ENCODE measurements at places on chromosomes 3 and 15.
A peak's percentile ranks its signal among the peaks of the same experiment; 100 is the strongest.

- no peak for DNase-seq
Observed at GRCh38 chr3:186551387-186551786, 7.2 kb upstream of the CRYGS start.

DNA sequence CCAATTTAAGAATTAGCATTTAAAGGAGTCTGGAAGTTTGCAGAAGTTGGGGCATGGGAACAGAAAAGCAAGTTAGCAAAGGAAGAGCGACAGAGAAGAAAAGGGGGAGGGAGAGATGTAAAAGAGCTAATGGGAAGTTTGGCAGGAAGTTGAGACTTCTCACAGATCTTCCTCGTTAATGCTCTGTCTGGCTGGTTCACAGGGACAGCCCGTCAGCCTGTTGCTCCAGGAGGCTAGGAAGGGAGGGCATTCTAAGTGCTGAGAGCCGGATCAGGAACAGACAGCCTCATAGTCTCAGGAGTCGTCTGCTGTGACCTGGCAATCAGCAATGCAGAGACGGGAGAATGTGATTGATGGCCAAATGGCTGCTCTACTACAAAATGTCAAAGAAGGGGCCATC is 150.3 kb downstream of the AGBL1 start:
- DNase-seq = no peak

GRCh38 chr3:100525753-100526612 is 33.6 kb downstream of the TMEM45A start:
- DNase-seq = no peak

DNA sequence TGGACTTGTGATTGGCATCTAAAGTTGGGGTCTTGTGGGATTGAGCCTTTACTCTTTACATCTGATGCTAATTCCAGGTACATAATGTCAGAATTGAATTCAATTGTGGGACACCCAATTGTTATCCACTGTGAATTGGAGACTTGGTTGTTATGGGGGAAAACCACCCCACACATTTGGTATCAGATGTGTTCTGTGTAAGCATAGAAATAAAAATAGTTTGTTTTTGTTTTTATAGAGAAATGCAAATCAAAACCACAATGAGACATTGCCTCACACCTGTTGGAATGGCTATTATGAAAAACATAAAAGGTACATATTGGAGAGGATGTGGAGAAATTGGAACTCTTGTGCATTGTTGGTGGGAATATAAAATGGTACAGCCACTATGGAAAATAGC is 58.5 kb downstream of the CPA3 start:
- DNase-seq = no peak

DNA sequence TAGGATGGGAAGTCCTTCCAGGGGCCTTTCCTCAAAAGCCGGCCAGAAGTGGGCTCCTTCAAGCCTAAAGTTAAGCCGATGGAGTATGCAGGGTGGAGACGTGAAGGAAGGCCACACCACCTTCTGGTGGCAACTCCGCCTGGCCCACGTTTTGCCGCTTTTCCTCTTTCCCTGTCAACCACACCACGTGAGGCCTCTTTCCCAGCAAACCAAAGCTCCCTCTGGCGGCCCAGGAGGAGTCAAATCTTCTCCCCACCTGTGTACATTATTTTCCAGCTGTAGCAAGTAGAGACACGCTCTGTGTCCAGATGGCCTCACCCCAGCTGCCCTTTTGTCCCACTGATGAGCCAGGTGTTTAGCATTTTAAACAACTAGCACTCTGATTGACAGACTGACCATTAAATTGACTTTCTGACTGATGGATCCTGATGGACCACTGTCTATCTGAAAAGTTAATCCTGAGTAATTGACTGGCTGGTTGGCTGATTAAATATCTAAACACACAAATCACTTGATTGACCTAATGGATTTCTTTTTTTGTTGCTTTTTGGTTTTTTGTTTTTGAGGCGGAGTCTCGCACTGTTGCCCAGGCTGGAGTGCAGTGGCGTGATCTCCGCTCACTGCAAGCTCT is 59.6 kb upstream of the ZBTB38 start:
- peak; percentile 6 for DNase-seq

- DNase-seq = no peak
Observed at GRCh38 chr15:68764090-68764489, 56.6 kb downstream of the ANP32A start.

GRCh38 chr3:154327871-154328270 is 3.6 kb upstream of the DHX36 start:
- no peak for DNase-seq

DNA sequence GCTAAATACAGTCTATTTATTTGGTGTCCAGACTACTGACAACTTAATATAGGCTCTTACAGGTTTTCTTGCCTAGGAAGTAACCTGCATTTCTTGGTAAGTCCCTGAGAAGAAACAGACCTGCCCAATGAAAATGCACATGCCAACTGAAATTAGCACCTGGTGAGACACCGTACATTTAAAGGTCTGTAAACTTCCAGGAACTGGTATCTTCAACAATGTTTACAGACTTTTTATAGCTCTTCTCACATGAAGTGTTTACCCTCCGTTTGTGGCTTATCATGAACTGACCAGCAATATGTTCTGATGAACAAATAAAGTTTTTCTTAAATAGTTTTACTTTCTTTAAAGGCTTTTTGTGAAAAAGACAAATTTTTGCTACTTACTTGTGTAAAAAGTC is 93.3 kb downstream of the PCCB start:
- DNase-seq = peak; percentile 43

DNA sequence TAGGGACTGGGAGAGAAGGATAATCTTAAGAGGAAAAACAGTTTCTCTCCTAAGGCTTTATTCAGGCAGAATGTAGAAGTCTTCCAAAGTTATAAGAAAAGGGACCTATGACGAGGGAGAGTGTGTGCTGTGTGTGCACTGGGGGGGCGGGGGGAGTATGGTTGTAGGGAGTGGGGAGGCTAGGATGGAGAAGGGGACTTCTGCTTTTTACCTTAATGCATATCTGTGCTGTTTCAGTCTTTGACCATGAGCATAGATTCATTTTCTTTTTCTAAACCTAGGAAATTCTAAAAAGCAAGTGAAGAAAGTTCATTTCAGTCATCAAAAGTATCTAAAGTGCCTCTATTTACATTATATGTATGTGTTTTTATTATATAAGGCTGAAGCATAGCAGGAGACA is 52.6 kb upstream of the RASA2 start:
- DNase-seq = no peak

DNA sequence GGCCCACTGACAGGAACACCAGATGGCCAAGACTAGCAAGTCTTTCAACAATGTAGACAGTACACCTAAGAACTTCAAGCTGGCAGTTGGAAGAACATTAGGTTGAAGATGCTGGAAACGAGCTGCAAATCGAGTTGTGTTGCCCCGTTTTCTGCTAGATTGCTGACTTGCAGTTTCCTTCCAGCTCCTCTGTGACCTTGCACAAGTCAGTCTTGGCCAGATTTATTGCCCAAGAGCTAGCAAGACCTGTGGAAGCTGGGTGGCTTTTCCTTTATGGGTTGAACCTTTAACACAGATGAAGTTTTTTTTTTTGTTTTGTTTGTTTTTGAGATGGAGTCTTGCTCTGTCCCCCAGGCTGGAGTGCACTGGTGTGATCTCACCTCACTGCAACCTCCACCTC is 2.9 kb upstream of the RBM6 start:
- no peak for DNase-seq

- no peak for DNase-seq
Observed at GRCh38 chr15:67587754-67588153, 45.3 kb downstream of the MAP2K5 start.

- DNase-seq = no peak
Observed at GRCh38 chr15:43795997-43796396, 3.9 kb downstream of the SERF2 start.

DNA sequence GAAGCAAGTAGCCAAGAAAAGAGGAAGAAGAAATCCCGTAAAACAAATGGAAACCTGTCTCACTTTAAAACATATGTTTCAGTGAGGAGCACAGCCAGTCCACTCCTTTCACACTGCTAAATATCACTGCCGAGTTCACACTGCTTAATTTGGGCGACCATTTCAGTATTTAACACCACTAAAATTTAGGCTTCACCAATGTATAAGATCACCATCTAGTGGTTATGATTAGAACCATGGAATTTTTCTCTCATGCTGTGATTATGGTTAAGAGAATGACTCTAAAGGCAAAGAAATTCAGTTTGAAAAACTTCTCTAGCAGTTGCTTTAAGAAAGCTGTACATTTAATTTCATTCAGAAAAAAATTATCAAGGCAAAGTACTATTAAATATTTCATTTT is 16.6 kb downstream of the SLC4A7 start:
- DNase-seq = no peak

DNA sequence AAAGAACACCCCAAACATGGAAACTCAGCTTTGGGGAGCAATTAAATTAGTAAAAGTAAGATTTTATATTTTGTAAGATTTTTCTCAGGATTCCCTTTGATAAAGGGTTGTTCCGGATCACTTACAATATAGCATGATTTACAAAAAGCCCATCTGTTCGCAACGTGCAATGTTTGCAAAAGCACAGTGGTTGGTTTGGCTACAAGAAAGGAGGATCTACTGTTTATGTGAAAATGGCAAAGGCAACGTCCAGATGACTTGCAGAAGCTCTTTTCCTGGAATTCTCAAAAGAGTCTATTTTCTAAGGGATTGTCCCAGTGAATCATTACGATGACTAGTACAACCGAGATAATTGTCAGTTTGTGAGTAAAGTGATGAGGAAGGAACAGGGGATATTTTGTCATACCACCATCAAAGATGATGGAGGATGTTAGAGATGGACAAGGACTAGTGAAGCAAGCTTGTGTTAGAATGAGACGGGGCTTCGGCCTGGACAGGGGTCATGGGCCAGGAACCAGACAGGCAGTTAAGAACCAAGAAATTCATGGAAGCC is 71.6 kb downstream of the CRYGS start:
- DNase-seq = no peak

DNA sequence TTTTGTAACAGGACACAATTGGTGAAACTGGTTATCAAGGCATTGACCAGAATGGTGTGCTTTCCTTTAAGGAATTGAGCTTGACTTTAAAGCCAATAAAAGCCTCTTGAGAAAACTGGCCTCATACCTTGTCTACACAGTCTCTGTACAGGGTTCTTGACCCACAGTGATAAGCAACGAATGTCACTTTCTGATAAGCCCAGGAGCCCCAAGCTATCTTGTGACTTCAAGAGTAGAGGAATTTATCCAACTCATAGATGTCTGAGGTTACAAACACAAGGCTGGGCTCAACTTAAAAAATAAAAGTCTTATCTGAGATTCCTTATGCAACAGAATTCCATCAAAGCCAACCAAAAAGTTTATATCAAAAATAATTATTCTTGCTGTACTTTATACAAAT is 212.1 kb downstream of the GBE1 start:
- no peak for DNase-seq

DNA sequence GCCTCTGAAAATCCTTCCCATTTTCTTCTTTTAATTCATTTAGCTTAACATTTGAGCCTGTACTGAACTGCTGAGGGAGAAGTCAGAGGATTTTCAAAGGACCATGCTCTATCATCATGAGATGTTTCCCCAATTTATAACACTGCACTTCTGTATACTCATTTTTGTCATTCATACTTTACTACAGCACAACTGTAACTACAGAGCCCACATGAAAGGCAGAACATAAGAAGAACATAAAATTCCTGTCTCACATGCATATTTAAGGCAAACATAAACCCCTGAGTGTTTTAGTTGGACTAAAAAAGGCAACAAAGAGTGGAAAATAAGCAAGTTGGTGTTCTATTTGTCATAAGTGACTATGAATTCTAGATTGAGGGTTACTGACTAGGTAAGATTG is 237.7 kb upstream of the ARPP21 start:
- no peak for DNase-seq

DNA sequence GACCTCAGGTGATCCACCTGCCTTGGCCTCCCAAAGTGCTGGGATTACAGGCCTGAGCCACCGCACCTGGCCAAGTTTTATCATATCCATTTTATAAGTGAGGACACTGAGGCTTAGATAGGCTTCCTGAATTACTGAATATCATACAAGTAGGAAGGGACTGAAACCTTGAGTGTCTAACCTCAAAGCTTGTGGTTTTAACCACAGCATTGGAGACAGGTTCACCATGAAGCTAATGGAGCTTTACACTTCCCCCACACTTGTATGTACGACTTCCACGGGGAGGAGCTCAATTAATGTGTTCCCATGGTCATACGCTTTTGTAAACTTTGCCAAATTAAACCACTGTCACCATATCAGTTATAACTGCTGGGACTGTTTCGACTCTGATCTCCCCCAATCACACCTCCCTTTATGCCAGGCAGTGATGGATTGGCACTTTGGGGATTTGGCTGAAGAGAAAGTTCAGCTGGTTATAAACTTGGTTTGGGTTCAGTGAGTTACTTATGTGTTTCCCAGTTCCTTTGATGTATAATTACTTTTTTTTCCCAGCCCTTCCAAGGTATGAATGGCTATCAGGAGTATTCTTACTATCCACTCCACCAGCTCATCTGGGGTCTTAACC is 38.4 kb upstream of the MEIS2 start:
- no peak for DNase-seq

DNA sequence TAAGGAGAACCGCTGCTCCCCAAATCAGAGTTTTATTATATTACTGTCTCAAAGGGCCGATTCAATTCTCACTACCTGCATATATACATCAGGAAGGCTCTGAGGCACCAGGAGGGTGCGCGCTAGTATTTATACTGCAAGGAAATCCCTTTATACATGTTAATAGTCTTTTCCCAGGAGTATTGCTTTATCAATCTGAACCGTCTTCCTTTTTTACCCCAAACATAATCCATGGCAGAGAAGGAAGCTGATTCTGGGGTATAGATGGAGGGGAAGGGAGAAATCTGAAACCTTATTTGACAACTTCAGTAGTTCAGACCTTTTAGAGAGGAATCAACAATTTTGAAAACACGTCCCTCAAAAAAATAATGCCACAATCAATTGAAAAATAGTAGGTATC is at the start of gene POU1F1:
Gene POU1F1 (minus strand): TSS at position 101 of the 400 bp plus-strand sequence. CDS start 122 bp downstream, outside the sequence.
- DNase-seq = no peak

GRCh38 chr3:42678447-42678846 is 6.9 kb upstream of the KLHL40 start:
- DNase-seq = no peak

DNA sequence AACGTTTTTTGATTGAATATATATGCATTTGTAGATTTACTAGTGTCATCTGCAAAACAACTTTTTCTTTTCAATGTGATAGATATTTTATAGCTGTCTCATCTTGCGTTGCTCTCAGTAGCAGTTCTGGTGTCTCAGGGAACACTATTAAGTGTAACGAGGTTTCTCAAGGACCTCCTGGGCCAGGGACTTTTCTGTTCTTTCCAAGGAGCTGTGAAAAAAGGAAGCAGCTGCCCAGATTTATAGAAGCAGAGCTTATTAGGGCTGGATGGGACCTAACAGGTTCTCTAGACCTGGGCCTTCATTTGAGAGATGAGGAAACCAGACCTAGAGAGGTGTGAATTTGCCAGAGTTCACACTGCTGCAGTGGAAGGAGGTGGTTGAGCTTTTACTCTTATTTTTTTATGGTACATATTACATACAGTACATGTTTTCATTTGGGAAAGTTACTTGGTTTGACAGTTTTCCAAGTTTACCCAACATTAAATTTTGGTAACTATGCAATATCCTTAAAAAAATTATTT is 16.1 kb downstream of the MAP2K1 start:
- no peak for DNase-seq

GRCh38 chr15:60720493-60721256 is 241.7 kb upstream of the ICE2 start:
- no peak for DNase-seq

GRCh38 chr3:53821631-53822121 is 24.5 kb downstream of the CHDH start:
- no peak for DNase-seq
